ENCODE measurements at places on chromosomes 12 and 14.
A peak's percentile ranks its signal among the peaks of the same experiment; 100 is the strongest.

DNA sequence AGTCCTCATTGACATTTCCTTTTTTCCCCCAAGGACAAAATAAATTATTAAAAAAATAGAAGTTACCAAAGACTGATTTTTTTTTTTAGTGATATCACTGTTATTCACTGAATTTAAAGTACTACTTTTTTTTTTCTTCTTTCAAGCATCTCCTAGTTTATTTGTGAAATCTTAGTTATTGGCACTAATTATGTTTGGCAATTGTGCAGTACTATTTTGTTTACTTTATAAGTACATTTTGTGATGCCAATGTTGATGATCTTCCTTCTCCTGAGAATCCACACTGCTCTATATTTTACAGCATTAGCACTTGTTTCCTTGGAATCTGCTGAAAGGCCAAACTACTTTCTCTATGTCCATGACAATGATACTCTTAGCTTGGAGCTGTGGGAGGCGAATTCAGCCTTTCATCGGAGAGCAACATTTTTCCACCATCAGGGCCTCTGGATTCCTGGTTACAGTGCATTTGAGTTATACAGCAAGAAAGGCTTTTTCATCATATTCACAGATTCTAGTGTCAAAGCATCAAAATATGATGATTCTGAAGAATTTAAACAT is 123.8 kb upstream of the PTPRQ start:
- no peak for DNase-seq

DNA sequence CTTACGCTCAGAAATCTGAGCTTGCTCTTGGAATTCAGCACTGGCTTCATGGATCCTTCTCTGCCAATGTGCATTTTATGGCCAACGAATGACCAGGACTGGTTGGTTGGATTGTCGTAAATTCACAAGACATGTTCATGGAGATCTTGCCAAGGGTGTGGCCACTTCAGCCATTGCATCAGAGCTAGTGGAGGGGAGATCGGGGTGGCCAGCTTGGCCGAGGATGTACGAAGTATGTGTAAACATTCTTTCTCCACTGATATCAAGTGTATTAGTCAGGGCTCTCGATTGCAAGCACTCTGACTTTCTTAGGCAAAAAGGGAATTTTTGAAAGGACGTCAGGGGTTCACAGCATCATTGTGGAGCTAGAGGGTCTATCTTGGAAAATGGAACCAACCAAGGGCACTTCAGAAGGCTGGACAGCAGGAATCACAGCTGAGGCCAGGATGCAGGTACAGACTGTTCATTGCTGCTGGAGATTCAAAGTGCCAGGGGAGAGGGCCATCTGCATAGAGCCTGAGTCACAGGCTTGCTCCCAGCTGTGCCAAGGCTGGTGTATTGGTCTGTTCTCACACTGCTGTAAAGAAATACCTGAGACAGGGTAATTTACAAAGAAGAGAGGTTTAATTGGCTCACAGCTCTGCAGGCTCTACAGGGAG is 32.9 kb upstream of the ADGRD1 start:
- no peak for DNase-seq

DNA sequence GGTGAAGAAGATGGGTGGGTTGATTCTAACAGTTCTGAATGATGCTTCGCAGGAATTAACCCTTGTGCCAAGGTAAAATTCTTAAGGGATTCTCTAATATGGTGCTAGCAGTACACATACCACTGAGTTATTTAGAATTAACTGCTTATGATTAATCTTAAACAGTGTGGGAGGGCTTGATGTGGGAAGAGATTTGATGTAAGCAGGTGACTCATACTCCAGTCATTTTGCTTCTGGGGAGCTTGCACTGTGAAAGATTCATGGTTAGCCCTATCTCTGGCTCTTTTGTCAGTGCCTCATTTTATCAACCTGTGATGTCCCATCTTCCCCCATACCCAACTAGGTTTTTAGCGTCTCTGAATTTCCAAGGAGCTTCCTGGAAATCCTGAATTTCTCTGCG is 83.8 kb downstream of the NRXN3 start:
- peak; percentile 72 for DNase-seq

- DNase-seq, result peak; percentile 69
These were observed 18.6 kb downstream of the PPFIBP1 start for GRCh38 chr12:27542628-27543027.

- no peak for DNase-seq
These were observed 521 bp upstream of the PCED1B start for GRCh38 chr12:47078733-47079467.

DNA sequence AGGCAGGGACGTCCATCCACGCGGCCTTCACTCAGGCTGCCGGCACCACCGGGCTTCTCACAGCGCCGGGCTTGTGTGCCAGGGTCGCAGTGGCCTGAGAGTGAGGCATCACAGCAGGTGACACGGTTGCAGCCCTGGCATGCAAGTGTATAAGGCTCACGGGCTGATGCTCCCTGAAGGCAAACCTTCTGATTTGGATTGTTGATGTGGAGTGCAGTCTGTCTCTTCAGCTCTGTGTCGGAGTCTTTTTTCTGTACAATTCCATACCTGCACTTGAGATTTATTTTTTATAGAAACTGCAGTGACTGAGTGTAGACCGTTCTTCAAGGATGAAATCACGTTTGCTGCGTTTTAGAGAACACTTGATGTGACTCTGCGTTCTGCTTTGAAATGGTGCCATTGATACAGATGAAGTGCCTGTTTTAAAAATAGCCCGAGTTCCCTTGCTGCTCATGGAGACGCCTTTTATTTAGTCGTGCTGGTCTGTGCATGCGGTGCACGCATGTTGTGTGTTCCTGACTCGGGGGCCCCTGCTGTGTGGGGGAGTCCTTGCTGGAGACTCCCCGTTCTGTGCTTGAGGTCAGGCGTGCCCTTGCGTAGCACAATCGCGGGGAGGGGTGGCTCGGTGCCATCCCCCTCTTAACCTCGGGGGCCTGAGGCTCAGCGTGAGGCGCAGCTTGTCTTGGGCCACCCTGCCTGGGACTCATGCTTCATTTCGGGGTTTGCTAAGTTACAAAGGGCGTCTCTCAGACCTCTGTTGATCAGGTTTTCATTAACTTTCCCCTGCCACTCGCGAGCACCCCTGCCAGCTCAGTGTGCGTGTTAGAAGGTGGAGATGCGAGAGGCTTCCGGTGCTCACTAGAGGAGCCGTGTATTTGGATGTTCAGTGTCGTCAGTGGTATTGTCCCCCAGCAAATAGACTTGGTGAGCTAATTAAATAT is 21.6 kb upstream of the AMN start:
- no peak for DNase-seq

- DNase-seq, result peak; percentile 42
These were observed 3.6 kb downstream of the MGAT2 start for GRCh38 chr14:49623941-49624839.

DNA sequence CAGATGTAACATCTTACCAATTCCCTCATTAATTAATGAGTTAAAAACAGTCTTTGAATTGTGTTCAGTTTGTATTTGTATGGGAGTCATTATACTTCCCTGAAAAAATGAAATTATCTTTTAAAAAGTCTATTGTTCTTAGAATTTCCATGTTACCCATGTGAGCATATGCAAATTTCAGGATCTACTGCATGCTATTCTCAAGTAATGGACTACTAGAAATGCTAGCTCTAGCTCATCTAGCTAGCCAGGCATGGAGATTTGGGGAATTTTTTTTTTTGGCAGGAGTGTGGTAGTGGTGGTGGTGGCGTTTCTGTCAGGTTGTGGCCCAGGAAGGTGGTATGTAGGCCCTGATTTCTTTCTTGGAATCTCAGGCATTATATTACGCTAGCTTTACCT is 218.4 kb downstream of the AEBP2 start:
- no peak for DNase-seq

DNA sequence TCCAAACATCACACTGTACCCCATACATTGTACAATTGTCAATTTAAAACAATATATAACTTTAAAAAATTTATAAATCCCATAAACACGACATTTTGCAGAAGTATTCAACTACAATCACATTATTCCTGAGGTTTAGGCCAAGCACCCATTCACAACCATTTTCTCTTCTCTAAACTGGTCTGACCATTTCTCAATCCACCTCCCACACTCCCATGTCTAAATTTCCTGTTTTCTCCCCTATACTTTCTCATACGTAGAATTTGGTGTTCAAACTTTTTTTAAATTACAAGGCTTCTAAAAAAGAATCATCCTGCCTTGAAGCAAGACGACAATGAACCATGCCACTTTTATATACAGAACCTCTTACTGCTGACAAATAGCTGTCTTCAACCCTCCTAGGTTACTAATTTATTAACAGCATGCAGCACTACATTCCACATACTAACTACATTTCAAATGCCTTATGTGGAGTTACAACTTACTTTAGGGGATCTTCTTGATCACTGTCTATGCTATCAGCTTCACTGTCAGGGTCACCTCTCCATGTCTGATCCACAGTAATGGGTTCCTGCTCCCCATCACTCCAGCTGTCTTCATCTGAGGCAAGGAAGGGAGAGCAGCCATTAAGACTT is 3.4 kb downstream of the KANSL2 start:
- DNase-seq, result no peak

Measured in keratinocyte (primary cell).